Gastroesophageal sphincter (tissue), 4 donors: ENCODE measurements at places on chromosomes 16 and 17. TPM values are rescaled to one million over a fixed set of nuclear protein-coding genes. Genes with fewer than 3 reads are reported as not detected.

- peak; percentile 84 for ATAC-seq
Measured at GRCh38 chr16:9061358-9061813, 30.1 kb upstream of the HAPSTR1 start.

- ATAC-seq: peak; percentile 60
Measured at GRCh38 chr16:86303787-86304678, 206.3 kb upstream of the FOXF1 start.

GRCh38 chr16:47316442-47317015 is 144.3 kb downstream of the ITFG1 start:
- ATAC-seq: no peak

GRCh38 chr16:88976366-88977017 is 515 bp downstream of the CBFA2T3 start:
- ATAC-seq: no peak

The KRTAP4-9 gene
- total RNA-seq: not detected

The STAC2 gene
- total RNA-seq: 0.57 TPM
